ENCODE measurements at places on chromosomes 4 and X. TPM values are rescaled to one million over a fixed set of nuclear protein-coding genes. Genes with fewer than 3 reads are reported as not detected.

DNA sequence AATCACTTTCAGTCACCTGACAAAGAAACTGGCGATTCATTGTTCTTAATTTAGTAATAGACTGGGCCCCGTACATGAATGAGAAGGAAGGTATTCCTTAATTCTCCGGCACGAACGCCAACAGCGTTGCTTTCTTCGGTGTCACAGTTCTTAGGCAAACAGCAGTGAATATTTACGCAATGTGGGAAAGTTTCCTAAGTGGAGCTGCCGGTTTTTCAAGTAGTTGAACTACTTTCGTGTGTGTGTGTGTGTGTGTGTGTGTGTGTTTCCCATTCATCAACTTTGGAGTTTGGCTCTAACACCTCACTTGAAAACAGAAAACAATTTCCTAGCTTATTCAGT lies 651 bp downstream of the NXT2 start:
- peak; percentile 2 for DNase-seq

DNA sequence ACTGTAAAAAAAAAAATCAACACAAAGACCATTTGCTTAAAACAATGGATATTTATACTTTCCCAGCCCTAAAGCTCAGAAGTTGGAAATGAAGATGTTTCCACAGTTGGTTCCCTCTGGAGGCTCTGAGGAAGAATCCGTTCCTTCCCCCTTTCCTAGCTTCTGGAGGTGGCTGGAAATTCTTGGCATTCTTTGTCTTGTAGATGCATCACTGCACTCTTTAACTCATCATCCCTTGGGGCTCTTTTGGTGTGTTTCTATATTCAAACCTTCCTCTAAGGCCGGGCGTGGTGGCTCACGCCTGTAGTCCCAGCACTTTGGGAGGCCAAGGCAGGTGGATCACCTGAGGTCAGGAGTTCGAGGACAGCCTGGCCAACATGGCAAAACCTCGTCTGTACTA lies 78.7 kb downstream of the VCX3A start:
- DNase-seq = no peak

DNA sequence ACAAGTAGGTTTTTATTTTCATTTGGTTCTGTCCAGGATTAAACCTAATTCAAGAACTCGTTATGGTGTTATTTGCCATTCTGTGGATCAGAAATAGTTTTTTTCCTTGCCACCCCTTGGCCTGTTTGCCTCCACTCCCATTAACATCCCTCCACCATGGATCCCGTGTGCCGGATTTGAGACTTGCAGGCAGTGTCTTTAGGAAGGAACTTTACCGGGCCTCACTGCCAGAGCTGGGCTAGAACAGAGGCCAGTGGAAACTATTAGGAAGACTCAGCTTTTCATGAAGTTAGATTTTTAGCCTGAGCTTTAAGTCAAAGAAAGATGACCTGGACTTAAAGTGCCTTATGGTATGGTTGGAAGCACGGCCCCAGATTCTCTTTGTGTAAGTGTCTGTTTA lies 2.4 kb downstream of the KLHL2 start:
- no peak for DNase-seq

DNA sequence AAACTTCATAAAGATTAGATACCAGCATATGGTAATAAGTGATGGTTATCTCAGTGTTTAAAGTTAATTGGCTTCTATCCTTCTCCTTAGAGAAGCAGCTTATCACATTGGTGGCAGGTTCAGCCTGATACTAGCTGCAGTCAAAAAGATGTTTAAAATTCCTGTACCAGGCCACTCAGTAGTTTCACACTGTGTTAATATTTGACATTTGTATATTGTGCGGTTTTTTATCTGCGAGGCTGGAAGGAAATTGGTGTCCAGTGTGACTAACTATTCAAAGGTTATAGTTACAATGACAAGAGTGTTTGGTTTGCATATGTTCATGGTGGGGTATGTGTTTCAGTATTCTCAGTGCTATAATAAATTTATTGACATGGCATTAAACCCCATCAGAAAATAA lies 27.5 kb upstream of the TBC1D8B start:
- no peak for DNase-seq

DNA sequence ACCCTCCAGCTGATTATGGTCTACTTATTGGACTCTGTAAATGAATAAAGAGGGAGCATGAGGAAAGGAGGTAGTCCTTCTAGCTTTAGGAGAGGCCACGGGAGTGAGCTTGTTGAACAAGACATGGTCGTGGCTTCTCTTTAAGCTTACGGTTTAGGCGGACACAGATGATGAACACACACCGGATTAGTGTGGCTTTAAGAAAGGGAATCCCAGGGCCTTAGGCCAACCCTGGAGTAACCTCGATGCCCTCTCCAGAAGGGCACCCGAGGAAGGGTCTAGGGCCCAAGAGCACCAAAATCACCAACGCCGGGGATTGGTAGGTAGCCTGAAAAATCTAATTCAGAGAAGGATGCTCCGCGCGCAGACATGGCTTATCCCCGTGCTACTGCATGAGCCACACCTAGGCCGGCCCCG lies 39.4 kb downstream of the ERVMER34-1 start:
- DNase-seq = no peak

DNA sequence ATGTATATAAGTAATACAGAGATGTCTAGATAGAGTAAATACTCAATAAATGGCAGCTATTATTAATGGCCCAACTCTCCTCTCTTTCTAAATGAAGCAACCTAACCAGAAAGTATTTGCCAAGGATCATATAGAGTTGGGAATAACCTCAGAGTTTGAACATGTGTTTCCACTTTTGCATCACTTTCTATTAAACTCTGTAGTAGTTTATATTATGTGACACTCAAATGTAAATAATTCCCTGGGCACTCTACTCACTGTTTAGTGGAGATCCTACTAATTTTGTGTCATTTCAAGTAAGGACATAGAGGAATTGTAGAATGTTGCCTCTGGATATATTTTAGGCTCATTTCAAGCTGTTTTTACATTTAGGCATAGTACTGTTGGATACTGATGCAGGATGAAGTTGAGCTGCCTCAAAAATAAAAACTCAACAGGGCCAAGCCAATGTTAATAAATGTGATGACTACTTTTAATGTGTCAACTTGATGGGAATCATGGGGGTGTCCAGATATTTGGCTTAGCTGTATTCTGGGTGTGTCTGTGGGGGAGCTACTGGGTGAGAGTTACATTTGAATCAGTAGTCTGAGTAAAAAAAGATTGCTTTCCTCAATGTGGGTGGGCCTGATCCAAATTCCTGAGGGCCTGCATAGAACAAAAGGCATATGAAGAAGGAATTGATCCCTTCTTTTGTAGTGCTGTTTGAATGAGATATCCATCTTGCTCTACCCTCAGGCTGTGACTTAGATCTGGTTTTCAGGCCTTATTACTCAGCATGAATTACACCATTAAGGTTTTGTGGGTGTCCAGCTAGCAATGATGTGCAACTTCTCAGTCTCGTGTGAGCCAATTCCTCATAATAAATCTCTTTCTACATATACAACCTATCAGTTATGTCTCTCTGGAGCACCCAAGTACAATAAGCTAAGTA lies 1368.2 kb downstream of the STIM2 start:
- no peak for DNase-seq

DNA sequence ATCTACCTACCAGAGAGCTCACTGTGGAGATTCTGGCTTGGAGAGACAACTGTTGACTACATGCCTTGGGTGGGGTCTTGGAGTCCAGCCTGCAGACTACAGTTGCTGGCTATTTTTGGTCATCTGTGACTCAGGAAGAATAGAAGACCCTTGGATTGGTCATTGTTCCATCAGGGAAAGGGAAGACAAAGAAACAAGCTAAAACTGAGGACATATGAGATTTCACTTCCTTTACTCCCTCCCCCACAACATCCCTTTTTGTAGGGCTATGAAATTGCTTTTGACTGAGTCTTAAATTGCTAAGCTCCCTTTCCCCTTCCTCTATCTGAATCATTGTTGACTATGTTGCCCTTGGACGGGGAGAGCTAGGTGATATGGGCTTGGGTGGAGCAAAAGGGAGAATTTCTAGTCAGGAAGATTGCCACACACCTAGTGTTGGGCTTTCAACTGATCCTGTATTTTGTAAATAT lies 11.7 kb downstream of the MSN start:
- no peak for DNase-seq

GRCh38 chrX:112513154-112513553 lies 166.6 kb downstream of the LHFPL1 start:
- no peak for DNase-seq

- DNase-seq = no peak
Measured at GRCh38 chr4:107989162-107989536, 540 bp upstream of the HADH start.

GRCh38 chr4:77893451-77893850 lies 30.8 kb downstream of the MRPL1 start:
- DNase-seq = no peak

The EVC2 gene
- total RNA-seq = 21.4 TPM

The KIAA1210 gene
- total RNA-seq = not detected
